Hepatocyte (in vitro differentiated cells): ENCODE measurements at places on chromosomes 5 and 9.
A peak's percentile ranks its signal among the peaks of the same experiment; 100 is the strongest.

DNA sequence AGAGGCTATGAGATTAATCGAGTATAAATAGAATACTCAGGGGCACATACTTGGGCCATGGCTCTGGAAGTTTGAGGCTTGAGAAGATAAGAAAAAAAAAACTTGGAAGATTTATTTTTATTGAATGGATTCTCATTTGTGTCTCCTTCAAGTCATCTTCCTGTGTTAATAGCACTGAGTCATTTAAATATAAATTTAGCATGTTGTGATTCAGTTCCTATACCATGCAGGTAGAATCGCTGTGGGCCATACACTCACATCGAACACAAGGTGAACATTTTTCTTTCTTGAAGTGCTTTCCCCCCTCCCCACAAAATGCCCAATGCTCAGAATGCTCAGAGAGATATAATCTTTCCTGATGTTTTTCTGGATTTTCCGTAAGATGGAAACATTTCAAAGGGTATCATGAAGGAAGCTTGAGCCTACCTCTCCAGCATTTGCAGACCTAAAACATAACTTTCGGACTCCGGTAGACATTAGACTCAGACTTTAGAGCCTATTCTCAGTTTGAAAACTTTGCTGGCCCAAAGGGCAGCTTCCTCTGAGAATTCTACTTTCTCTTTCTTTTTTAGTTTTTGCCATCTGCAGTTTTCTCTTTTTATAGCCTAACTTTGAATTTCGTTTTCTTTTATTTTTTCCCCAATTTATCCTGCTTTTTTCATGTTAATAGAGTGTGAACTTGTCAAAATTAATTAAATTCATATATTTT, 737.6 kb upstream of the NUDT12 start:
- no peak for DNase-seq

DNA sequence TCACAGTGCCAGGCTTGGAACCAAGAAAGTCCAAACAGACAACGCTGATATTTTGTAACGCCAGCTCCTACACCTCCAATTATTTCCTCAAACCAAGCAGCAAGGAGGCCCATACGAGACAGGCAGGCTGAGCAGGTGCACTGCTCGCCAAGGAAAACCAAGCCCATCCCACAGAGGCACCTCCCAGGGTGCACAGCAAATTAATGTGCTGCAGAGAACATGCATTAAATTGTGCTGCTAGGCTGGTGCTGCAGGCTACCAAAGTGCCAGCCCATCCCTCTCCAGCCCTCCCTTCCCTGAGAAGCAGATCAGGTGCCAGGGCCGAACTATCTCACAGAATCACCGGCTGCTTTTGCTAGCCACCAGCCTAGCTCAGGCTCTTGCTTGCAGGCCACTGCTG, 137.8 kb downstream of the PAX5 start:
- no peak for DNase-seq

DNA sequence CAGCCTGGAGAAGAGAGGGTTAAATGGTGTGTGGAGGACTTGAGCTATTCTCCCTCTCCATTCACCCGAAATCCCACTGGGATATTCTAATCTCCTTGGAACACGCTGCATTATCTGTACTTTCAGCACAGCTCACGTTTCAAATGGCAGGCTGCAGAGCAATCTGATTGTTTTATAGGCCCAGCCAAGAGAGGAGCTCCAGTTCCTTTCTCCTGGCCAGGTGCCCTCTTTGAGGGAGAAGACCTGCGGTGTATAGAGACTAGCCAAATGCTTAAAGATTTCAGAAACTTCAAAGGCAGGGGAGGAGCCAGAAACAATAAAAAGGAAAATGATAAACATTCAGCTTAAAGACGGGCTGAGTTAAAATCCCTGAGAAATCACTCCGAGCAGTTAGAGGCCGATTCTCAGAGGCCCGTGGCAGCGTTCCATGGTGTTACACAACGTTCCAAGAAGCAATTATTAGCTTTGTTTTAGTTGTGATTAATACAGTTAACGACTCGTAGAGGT, 564.0 kb upstream of the KLF4 start:
- peak; percentile 76 for DNase-seq

DNA sequence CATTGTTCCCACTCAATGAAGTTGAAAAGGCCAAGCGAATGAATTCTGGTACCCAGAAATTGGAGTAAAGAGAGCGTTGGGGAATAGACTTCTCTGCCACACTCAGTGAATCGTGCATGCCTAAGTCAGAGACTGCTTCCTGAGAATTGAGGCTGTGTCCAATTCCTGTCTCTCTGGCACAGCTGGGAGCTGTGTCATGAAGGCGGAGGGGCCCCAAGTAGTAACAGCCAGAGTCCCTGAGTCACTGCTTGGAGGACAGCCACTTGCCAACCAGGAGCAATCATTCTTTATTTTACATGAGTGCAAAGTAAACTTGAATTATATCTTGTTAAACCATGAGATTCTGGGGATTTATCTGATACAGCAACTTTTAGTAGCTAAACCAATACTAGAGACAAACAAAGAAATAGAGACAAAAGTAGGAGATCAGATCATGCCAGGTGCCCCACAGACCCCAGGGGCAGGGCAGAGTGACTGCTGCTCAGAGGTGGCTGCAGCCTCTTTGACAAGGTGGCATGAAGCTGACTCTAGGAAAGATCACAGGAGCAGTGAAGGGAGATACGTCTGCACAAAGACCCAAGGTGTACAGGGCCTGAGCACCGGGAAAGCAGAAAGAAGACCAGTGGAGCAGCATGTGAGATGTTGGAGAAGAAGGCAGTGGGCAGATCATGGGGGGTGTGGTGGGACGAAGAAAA, 246.0 kb downstream of the GADD45G start:
- DNase-seq: peak; percentile 46

- no peak for DNase-seq
Measured at GRCh38 chr9:17625644-17626388, 47.0 kb downstream of the SH3GL2 start.
